ENCODE measurements at places on chromosomes 1 and 21.

GRCh38 chr1:25560788-25561187 lies 17.4 kb downstream of the LDLRAP1 start:
- DNase-seq = no peak

DNA sequence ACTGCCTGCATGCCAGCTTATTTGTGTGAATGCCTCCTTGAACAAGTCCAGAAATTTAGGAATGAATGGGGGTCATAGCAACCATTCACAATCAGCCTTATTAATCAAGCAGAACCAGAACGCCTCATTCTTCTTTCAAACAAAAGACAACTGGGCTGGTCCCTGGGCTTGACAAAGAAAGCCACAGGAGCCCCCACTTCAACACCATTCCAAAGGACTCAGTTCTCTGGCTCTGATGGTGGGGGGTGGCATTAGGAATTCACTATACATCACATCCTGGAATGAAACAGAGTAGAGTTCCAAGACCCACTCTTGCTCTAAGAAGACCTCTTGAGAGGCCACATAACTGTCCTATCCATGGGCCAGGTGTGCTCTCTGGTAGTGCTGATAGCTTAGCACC lies 186.6 kb upstream of the ST6GALNAC5 start:
- no peak for DNase-seq

GRCh38 chr1:169091480-169091941 lies 15.0 kb upstream of the ATP1B1 start:
- DNase-seq = no peak

DNA sequence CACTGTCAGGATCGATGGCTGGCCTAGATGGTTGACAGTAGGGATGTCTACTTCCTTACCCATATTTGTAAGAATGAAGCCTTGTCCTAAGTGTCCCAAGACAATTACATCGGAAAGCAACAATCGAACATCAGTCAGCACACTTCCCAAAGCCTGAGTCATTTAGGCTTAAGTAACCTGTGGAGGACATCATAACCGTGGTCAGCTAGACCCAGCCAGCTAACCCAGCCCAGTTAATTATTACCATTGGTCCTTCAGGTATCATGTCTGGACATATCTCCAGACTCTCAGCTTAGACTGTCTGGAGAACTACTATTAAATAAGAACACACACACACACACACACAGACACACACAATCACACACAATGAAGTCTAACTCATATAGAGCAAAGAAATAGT lies 264.7 kb downstream of the TRABD2B start:
- DNase-seq = no peak
